A549 treated with AZD2906 at 1 μM for 4 hours (cell line): ENCODE measurements at places on chromosomes 12 and 14. TPM values are rescaled to one million over a fixed set of nuclear protein-coding genes. Genes with fewer than 3 reads are reported as not detected.

The PPHLN1 gene
- total RNA-seq = 47.6 to 80.0 TPM (median 53.1 TPM) in 5 replicates

The NUP107 gene
- total RNA-seq = 53.2 to 74.1 TPM (median 59.4 TPM) in 5 replicates

The PTPRO gene
- total RNA-seq = 0.03 to 0.07 TPM (median 0.05 TPM) in 5 replicates

The RASAL1 gene
- total RNA-seq = 0.28 to 0.44 TPM (median 0.32 TPM) in 5 replicates
